Activated CD4-positive, alpha-beta T cell treated with anti-CD3 and anti-CD28 coated beads for 36 hours (primary cell): ENCODE measurements at places on chromosomes 2 and 18. TPM values are rescaled to one million over a fixed set of nuclear protein-coding genes. Genes with fewer than 3 reads are reported as not detected.
A peak's percentile ranks its signal among the peaks of the same experiment; 100 is the strongest.

DNA sequence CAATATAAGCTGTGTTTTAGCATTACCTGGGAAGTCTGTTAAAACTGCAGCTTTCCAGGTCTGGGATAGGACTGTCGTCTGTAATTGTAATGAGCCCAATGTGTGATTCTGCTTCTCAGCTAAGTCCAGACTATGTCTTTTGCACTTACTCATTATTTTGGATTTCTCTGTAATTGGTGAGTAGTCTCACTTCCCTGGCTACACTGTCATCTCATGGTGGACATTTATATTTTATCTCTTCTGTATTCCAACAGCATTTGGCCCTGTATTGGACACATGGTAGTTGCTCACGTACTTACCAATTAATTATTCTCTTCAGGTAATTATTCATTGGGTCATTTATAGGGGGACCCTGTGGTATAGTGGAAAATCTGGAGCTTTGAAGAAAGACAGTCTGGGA lies 28.0 kb downstream of the LHCGR start:
- no peak for DNase-seq

- DNase-seq: no peak
Measured at GRCh38 chr2:207490441-207490840, 39.3 kb upstream of the CREB1 start.

GRCh38 chr2:241412144-241412543 lies 56.1 kb downstream of the FARP2 start:
- DNase-seq: peak; percentile 22

Gene SERPINB4
- total RNA-seq: not detected

Gene ASPRV1
- total RNA-seq: 0.32 TPM

GRCh38 chr2:168699844-168700417 lies 102.5 kb upstream of the NOSTRIN start:
- no peak for DNase-seq

DNA sequence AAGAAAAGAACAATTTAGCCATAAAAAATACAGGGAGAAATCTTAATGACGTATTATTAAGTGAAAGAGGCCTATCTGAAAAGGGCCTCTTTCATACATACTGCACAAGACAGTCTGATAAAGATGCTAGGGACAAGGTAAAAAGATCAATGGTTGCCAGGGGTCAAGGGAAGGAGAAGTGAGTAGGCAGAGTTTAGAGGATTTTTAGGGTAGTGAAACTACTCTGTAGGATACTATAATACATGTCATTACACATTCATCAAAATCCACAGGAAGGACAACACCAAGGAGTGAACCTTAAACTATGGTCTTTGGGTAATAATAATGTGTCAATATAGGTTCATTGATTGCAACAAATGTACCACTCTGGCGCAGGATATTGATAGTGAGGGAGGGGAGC lies 289.3 kb downstream of the FSIP2 start:
- DNase-seq: no peak

DNA sequence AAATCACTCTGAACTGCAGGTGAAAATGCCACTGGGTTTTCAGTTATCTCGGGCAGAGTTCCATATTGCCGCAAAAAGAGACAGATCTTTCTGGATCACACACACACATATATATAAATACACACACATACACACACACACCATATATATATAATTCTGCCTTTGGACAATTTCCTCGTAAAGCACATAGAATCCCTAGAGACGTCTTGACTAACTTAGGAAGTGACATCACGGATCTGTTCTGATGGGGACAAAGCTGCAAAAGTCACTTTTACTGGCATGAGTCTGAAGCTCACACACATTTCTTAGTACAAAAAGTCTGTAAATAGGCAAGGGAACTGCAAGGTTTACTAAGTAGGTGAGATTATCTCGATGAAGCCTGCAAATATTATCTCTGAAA lies 28.6 kb upstream of the MBOAT2 start:
- DNase-seq: no peak

Gene TCF7L1
- not detected for total RNA-seq

- no peak for DNase-seq
Measured at GRCh38 chr2:55136138-55136541, 85.9 kb upstream of the RTN4 start.

GRCh38 chr18:10009321-10010144 lies 95.7 kb downstream of the VAPA start:
- no peak for DNase-seq

Gene TSGA10
- total RNA-seq: 9.4 TPM

DNA sequence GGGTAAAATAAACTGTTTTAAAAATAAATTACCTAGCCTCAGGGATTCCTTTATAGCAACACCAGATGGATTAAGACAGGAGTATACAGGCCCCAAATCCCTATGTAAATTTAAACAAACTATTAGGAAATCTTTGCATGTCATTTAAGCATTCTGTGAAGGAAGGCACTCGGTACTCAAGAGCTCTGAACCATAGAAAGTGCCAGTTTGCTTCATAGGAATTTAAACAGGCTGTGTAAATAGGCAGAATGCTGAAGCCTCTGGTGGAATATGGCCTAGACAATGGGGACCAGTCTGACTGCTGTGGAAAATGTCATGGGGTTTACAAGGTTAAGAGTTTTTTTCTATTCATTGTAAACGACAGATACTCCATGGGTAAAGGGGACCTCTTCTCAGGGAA lies 377.4 kb downstream of the DLGAP1 start:
- DNase-seq: no peak

Gene GPR39
- total RNA-seq: not detected

DNA sequence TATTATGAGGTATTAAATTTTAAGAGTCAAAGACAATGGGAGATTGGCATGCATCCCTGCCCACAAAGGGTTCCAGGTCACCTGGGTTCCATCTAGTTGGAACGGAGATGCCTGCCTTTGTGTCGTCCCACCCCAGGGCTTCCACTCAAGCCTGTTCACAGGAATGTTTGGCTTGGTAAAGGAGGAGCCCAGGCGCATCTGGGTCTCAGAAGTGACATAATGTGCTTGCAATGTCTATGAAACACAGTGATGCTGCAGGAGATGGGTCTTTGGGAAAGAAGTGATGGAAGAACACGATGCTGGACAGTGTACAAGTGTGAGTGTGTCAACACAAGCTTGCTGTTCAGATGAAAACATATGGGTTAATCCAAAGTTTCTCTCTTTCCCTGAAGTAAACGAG lies 49.6 kb upstream of the ZNF396 start:
- DNase-seq: no peak

- DNase-seq: no peak
Measured at GRCh38 chr2:190571686-190572085, 37.2 kb upstream of the NEMP2 start.

Gene CCDC148
- total RNA-seq: 0.26 TPM

DNA sequence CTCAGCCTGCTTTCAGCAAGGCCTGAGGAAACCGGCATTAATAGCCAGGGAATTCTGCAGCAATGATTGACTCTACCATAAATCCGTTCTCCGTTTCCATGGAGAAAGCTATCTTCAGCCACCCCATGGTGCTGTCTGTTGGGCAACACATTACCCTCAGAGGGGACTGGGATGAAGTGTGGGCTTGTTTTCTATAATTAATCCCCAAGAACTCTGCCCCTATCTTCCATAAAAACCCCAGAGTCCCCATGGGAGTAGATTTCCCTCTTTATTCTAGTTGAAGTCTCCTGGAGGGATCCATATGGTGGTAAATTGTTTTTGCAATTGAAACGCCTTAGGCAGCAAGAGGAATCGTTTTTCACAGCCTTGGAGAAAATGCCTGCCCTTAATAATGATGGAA lies 9.2 kb downstream of the G6PC2 start:
- no peak for DNase-seq

DNA sequence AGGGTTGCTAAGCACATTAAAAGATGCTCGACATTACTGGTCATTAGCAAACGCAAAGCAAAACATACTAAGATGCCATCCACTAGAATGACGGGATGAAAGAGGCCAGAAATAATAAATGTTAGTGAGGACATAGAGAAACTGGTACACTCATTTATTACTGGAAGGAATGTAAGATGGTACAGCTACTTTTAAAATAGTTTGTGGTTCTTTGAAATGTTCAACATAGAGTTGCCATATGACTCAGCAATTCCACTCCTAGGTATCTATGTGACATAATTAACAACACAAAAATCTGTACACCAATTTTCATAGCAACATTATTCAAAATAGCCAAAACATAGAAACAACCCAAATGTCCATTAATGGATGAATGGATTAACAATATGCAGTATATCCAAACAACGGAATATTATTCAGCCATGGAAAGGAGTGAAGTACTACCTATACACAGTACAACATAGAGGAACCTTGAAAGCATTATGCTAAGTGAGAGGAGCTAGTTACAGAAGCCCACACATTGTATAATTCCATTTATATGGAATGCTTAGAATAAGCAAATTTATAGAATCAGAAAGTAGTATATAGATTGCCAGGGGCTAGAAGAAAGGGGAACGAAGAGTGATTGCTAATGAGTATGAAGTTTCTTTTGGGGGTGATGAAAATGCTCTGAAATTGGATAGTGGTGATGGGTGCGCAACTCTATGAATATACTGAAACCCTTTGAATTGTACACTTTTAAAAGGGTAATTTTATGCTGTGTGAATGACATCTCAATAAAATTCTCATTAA lies 61.9 kb upstream of the IL1R1 start:
- DNase-seq: no peak

DNA sequence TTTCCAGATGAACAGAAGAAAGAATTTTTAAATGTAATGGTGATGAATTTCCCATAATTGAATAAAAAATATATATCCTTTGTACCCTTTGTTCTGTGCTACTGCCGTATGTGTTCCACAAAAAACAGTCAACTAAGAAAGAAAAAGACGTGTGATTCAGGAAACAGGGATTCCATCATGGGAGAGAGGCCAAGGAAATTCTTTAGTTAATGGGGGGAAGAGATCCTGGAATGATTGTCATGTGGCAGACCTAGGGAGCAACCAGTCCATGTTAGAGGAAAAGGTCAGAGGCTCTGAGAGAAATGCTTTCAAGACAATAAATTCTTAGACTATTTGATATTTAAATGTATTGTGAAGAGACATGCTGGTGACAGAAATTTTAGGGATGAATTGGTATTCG lies 76.6 kb downstream of the CPO start:
- DNase-seq: no peak

Gene TUBA4B
- total RNA-seq: not detected

- DNase-seq: no peak
Measured at GRCh38 chr2:53561155-53561554, 206.4 kb upstream of the CHAC2 start.

GRCh38 chr2:33298233-33298632 lies 178.2 kb upstream of the RASGRP3 start:
- no peak for DNase-seq

DNA sequence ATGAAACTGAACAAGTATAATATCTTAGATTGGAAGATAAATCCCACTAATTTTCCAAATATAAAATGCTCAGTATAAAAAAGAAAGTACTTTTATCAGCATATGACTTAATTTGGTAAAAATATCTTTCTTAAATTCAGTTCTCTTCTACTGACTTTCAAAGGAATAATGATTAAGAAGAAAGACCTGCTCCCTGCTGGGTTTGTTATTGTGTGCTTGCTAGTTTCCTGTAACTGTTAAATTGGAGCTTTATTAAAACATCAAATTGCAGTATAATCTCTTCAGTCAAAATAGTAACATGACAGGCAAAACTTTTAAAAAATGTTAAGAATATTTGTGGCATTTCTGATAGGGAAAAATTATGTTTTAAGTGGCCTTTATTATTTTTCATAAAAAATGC lies 1317.4 kb upstream of the CDH2 start:
- DNase-seq: no peak

DNA sequence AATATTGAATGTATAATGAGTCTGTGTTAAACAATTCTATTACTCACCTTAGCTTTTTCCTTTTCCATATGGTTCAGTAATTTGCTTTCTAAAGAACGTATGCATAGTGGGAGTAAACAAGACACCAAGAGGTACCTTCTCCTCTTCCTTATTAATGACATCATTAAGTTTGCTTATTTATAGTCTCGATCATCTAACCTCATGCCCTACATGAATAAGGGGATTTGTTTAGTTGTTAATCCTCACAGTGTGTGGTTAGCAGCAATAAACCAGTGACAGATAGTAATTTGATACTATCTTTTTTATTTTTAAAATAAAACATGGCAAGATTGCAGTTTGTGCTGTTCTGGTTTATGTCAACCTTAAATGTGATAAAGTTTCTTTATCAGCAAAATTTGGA lies 69.7 kb downstream of the COBLL1 start:
- DNase-seq: no peak

- DNase-seq: no peak
Measured at GRCh38 chr18:47286776-47287410, 35.4 kb upstream of the SKOR2 start.

DNA sequence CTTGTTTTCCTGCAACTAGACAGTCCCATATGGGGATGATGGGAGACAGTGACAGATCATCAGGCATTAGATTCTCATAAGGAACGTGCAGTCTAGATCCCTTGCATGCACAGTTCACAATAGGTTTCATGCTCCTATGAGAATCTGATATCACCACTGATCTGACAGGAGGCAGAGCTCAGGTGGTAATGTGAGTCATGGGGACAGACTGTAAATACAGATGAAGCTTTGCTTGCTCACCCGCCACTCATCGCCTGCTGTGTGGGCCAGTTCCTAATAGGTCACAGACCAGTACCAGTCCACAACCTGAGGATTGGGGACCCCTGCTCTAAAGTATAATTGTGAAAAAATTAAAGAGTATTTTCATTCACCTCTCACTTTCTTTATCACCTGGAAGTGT lies 23.6 kb upstream of the RAB1A start:
- no peak for DNase-seq

Gene PRSS56
- total RNA-seq: not detected

GRCh38 chr2:229650059-229650458 lies 64.3 kb downstream of the DNER start:
- DNase-seq: no peak

GRCh38 chr18:67525328-67526099 lies 9.0 kb upstream of the DSEL start:
- DNase-seq: no peak

Gene CPLX4
- not detected for total RNA-seq

Gene FBXO48
- 2.0 TPM for total RNA-seq

DNA sequence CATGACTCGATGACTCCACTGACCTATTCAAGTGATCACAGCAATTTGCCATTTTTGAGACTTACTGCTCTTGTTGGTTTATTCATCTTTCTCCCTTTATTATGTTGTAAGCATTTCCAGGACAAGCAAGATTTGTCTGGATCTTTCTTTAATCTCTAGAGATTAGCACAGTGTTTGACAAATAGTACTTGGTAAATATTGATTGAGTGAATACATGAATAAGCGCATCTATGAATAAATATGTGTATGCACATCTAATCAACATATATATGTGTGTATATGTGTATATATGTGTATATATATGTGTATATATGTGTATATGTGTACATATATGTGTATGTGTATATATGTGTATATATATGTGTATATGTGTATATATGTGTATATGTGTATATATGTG lies 7.3 kb downstream of the TMX3 start:
- DNase-seq: no peak

- no peak for DNase-seq
Measured at GRCh38 chr2:219621935-219622334, 5.5 kb upstream of the SLC4A3 start.

Gene TEX44
- total RNA-seq: not detected

DNA sequence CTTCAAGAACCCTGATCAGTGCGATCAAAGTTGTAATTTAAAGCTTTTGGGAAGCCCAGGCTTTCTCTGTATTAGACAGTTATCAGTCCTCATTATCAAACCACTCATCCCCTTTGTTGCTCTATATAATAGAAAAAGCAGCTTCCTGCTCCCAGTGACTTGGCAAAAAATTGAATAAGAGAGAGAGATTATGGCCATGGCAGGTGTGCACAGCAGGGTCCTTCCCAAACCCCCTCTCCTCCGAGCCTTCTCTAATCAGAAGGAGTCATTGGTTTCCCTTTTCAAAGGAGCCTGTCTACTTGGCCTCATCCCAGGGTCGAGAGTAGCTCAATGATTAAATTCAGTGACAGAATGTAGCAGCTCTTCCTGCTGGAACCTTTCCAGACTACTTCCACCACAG lies 81.5 kb downstream of the SEMA4F start:
- no peak for DNase-seq
